ENCODE measurements at places on chromosomes 11 and 22.

DNA sequence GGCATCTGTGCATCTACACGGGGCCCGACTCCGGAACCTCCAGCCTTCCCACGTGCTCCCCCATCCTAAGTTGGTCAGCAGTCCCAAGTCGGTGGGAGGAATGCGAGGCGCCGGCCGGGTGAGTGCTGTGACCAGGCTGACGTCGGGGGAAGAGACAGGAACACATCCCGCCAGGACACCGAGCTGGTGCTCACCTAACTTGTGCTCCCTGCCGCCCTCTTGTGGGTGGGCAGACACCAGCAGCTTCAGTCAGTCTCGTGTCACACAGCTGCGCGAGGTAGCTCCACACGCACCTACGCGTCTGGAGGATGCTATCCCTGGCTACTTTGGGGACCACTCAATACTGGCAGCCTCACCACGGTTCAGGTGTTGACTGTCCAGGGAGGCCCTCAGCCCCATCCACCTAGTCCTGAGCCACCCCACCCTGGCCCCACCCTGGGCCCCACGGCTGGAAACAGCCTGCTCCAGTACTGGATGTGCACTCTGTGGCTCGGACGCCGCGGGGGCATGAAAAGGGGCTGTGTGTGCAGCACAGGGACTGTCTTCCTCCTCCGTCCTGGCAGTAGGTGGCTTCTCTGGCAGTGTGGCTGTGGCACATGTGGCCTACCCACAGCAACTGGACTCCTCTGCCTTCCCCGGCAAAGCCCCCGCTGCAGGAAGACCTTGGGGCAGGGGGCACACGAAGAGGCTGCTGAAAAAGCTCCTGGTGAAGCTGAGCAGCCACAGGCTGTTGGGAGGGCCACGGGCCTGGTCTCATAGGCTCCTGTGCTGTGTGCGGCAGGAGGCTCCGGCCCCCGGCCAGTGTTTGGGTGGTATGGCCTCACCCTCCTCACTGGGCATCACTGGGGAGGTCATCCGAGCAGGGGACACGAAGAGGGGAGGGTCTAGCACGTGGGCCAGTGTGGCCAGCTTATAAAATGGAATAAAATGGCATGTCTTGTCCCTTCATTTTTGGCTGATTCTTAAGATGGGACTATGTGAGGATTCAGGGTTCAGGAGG, 11.2 kb upstream of the BID start:
- DNase-seq: peak; percentile 70

DNA sequence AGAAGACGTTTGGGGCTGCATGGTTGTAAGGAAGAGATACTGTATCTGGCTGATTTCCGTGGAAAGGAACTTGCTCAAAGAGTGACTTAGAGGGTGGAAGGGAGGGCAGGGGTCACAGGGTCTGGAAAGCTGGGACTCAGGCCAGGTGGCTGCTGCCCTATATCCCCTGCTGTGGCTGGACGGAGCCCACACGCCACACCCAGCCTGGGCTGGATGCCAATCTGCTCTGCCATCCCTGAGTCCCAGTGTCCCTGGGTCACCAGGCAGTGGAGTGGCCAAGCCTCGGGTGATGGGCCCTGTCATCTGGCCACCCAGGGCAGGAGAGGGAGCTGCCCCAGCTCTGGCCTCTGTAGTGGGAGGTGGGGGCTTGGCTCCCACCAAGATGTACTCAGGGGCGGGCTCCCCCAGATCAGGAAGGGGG, 26.5 kb upstream of the KRTAP5-7 start:
- no peak for DNase-seq

GRCh38 chr11:537622-538430, 499 bp downstream of the LRRC56 start:
- no peak for DNase-seq

DNA sequence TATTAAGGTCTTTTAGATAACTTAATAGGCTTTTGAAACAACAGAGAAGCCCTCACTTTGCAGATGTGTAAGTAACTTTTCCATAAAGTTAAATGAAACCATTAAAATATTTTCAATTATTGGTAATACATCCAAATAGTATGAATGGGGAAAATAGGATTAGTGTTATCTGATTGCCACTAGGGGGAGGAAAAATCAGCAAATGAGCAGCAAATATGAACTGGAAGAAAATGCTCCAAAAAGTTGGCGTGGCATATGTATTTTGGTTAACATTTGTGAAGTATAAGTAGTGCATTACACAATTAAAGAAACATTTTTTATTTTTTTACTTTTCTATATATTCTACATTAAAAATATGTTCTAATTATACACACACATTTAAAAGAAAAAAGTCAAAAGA, 259.8 kb upstream of the ANO5 start:
- DNase-seq: no peak

DNA sequence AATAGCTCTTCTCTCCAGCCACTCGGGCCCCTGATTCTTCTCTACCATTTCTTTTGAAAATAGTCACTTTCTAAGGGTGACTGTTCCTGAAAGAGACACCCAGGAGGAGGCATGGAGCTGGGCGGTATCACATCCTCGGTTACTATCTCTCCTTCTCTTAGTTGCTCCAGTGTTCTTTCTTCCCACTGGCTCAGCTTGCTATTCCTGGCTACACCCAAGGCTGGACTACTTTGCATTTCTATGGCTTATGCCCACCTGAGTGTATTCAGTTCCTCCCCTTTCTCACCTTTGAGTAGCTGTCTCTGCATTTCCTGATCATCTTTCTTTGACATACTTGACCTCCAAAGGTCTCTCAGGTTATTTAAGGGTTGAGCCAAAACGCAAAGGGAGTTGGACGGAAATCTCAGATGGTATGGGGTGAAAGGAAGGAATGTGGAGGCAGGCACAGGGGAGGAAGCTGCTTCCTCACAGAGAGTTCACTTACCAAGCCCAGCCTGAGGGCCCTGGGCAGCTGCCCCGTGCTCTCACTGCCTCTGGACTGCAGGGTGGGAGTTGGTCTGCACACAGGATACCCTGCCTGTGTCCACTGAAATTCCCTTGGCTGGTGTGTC, 155.7 kb downstream of the SNX19 start:
- DNase-seq: no peak

GRCh38 chr22:49352361-49353169, 475.1 kb downstream of the BRD1 start:
- DNase-seq: no peak

DNA sequence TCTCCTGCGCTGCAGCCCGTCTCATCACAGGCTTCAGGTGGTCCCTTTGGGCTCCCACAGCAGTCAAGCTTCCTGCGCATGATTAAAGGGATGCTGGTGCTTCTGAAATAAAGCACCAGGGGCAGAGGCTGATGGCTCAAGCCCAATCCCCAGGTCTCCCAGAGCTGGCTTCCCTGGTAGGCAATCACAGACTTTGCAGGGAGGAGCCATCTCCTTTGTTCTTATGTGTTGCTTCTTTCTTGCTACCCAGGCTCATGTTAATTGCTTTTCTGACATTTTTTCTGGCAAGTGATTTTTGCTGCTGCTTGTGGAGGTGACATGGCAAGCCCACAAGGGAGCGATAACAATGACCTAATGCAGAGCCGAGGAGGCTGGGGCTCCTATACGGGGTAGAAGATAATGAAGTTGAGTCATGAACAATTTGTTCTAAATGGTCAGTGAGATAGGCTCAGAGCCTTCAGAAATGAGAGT, 25.2 kb upstream of the PLET1 start:
- DNase-seq: no peak

- DNase-seq: peak; percentile 78
Observed at GRCh38 chr11:118338637-118339061, 3.9 kb downstream of the CD3D start.

- no peak for DNase-seq
Observed at GRCh38 chr11:502288-503178, 4.5 kb downstream of the RNH1 start.

DNA sequence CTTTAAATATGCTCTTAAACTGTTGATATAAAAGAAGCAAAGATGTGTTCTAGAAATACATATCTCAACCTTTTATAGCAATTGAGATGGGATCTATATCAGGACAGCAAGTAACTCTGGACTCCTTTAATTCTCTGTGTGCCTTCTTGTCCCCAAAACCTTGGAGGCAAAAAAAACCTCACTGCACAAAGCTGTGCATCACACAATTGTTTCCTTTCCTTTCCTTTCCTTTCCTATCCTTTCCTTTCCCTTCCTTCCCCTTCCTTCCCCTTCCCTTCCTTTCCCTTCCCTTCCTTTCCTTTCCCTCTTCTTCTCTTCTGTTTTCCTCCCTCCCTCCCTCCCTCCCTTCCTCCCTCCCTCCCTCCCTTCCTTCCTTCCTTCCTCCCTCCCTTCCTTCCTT, 9.5 kb upstream of the TTC12 start:
- no peak for DNase-seq

GRCh38 chr11:108817976-108818375, 153.1 kb downstream of the DDX10 start:
- no peak for DNase-seq

DNA sequence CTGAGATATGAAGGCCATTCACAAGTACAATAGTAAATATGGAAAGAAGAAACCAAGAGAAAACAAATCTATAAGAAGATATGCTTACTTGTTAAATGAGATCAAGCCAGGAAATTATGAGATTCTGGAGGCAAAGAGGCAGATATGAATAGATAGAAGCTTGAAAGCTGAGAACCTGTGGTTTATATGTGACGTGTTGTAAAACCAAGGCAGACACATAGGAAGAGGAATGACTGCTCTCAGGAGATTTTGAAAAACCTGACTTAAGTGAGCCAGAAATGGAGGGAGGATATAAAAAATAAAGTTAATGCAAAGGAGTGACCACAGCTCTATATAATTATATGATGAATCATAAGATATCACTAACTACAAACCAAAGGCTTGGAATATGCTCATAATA, 1160.5 kb upstream of the CNTN5 start:
- no peak for DNase-seq
